Left renal cortex interstitium (tissue), 4 donors: ENCODE measurements at places on chromosomes 5 and 9. TPM values are rescaled to one million over a fixed set of nuclear protein-coding genes. Genes with fewer than 3 reads are reported as not detected.

- no peak for DNase-seq
Measured at GRCh38 chr9:114112778-114113584, 13.9 kb upstream of the KIF12 start.

DNA sequence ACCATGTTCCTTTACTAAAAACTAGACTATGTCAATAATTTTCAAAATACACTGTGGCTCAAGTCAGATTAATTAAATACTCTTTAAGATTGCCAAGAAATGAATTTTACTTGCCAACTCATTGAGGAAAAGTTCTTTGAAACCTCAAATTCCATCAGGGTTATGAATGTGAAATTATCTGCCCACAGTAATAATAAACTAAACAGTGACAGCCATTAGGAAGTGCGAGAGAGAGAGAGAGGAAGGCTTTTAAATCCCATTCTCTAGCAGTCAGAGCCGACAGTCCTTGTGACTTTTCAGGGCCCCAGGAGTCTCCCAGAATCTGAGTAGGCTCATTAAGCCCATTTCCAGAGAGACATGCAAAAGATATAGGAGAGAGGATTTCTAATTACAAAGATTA is 236.1 kb downstream of the MARCHF11 start:
- DNase-seq = no peak

DNA sequence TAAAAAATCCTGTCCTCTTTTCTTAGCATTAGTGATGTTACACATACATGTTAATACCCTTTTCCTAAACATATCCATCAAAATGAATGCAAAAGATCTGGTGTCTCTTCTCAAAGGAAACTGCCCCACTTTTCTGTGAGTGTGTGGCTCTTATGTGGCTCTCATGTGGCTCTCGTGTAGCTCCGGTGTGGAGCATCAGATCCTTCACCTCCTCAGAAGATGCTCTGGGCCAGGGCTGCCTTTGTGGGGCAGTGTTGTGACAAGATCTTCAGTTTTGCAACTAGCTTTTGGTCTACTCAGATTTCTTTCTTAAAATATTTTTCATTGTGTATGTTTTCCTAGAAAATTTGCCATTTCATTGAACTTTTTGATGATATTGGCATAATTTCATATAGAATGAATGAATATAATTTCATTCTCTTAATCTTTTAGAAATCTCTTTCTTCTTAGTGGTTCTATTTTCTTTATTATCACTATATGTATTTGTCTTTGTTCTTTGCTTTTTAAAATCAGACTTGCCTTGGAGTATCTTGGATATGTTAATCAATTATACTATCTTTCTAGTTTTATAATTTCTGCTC is 19.4 kb downstream of the GARNL3 start:
- no peak for DNase-seq

DNA sequence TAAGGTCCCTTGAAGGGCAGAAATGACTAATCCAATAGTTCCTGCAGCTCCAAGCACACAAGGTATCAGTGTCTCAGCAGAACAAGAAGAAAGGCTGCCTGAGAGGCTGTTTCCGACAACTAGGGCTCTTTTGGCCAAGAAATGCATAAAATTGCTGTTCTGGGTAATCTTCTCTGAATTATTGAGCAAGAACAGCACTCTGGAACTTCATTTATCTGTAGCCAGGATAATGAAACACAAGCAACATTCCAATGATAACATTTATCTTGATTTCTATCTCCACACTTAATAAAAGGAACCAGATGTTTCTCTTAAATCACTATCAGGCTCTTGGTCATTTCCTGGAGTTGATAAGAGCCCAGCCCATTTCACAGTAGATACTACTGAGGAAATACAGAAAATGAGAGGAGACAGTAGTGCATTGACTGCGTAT is 17.0 kb upstream of the AUH start:
- no peak for DNase-seq

Gene ADGRV1
- 10.9 TPM for polyA plus RNA-seq

- DNase-seq = no peak
Measured at GRCh38 chr9:129776938-129777768, 24.3 kb upstream of the PTGES start.
